MCF 10A (cell line): ENCODE measurements at places on chromosomes 11 and 22. TPM values are rescaled to one million over a fixed set of nuclear protein-coding genes. Genes with fewer than 3 reads are reported as not detected.
A peak's percentile ranks its signal among the peaks of the same experiment; 100 is the strongest.

Gene TYR
- total RNA-seq = not detected in 2 replicates

GRCh38 chr11:93729129-93729616 lies 12.1 kb downstream of the TAF1D start:
- H3K36me3 ChIP-seq = peaks cover 100% of the 10 kb centered on the region
- no peaks in the 10 kb centered on the region for H3K27me3 ChIP-seq
- no peak for DNase-seq
- no peak overlapping the region for H3K27ac ChIP-seq

- H3K36me3 ChIP-seq = no peaks in the 10 kb centered on the region
- DNase-seq = no peak
- H3K4me3 ChIP-seq = no peak overlapping the region
- H3K4me1 ChIP-seq = no peaks in the 10 kb centered on the region
- no peak overlapping the region for H3K27ac ChIP-seq
Measured at GRCh38 chr11:92790366-92790765, 179.1 kb upstream of the MTNR1B start.

DNA sequence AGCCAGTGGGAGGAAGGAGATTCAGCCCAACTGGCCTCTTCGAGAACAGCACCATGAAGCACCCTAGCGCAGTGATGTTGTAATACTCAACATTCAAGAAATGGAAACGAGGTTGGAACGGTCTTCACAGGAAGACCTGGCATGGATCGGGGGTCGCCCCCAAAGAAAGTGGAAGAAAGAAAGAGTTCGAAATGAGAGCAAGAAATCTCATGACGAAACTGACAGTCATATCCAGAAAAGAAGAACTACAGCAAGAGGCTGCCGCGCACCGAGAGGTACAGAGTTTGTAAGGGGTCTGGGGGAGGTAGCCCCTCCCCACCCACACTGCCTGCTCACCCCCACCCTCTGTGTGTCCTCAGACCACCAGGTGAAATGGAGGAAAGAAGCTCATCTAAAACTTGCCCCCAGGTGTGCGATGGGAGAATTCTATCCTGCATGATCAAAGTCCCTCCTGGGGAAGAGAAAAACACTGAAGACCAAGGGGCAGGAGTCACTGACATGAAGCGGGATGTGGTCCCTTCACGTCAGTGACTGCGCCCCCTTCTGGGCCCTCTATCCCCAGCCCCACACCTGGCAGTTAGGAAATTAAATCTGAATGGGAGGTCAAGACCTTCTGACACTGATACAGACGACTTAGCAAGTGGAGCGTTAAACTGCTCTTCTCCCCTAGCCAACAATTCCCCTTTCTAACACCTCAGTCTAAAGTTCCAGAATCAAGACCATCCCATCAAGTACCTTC lies 52.9 kb upstream of the SPATA19 start:
- H3K27ac ChIP-seq = no peak overlapping the region
- H3K36me3 ChIP-seq = peaks cover 6% of the 10 kb centered on the region
- no peak overlapping the region for H3K4me3 ChIP-seq
- no peaks in the 10 kb centered on the region for H3K27me3 ChIP-seq
- H3K4me1 ChIP-seq = no peaks in the 10 kb centered on the region

DNA sequence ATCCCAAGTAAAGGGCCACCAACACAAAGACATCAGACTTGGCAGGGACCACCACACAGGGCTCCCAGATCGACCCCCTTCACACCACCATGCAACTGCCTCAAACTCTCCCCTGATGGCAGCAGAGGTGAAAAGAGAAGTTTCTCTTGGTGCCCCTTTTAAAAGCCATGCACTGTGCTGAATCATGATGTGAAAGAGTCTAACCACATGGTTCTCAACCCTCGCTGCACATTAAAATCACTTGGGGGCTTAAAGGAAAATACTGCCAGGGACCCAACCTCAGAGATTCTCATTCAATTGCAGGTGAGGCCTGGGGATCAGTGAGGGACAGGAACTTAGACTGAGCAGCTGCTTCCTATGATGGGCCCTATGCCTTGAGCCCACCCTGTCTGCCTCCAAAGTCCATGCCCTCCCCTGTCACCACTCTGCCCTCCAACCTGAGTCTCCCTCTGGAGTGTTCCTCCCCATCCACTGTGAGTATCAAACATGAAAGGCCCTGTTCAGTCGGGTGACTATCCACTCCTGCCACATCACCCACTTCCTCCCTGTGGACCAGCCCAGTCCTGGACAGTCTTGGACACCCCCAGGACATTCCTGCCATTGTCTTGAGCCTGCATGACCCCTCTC lies 40.8 kb downstream of the PLEKHA7 start:
- peaks cover 6% of the 10 kb centered on the region for H3K4me1 ChIP-seq
- no peaks in the 10 kb centered on the region for H3K27me3 ChIP-seq
- no peak for DNase-seq
- H3K27ac ChIP-seq = no peak overlapping the region
- no peak overlapping the region for H3K4me3 ChIP-seq

Gene IGSF22
- not detected in 2 replicates for total RNA-seq

DNA sequence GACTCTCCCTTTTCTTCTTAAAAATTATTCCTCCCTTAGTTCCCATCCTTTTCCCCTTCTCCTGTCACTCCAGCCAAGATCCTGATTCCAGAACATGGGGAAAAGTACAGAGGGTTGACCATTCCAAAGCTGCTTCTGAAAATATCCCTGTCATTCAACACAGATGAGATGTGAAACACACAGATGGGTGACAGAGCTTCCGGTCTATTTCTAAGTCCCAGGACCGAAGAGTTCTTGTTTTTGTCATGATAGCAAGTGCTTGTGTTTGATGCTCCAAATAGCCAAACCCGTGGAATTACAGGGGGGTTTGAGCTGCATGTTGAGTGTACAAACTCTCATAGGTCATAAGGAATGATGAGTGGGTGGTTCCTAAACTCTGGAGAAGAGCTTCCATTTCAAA lies 57.9 kb downstream of the PARVA start:
- H3K27ac ChIP-seq = no peak overlapping the region
- H3K27me3 ChIP-seq = no peaks in the 10 kb centered on the region
- no peak overlapping the region for H3K4me3 ChIP-seq
- peaks cover 4% of the 10 kb centered on the region for H3K36me3 ChIP-seq
- DNase-seq = no peak

GRCh38 chr11:116835042-116835772 lies 2.2 kb downstream of the APOA1 start:
- peaks cover 5% of the 10 kb centered on the region for H3K36me3 ChIP-seq
- H3K27me3 ChIP-seq = no peaks in the 10 kb centered on the region
- no peak overlapping the region for H3K4me3 ChIP-seq

DNA sequence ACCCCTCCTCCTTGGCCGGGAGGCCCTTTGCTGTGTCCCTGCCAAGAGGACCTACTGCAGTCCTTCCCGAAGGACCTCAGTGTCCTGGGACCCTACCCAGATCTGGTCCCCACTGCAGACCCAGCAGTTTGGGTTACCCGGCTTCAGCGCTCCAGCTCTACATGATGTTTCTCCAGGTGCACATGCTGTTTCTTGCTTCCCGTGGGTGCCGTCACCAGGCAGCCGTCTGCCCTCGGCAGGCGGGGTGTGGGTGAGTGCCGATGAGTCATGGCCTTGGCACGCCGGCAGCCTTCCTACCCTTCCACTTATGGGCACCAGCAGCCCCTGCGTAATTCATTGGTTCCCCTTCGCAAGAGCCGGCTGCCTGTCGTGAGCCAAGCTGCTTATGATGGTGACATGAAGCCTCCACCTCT lies 101.8 kb downstream of the BCR start:
- peaks cover 25% of the 10 kb centered on the region for H3K4me1 ChIP-seq
- no peaks in the 10 kb centered on the region for H3K27me3 ChIP-seq
- peaks cover 28% of the 10 kb centered on the region for H3K36me3 ChIP-seq

Gene VPREB3
- not detected in 2 replicates for total RNA-seq

Gene RCN1
- 155 and 158 TPM in 2 replicates for total RNA-seq

- H3K4me3 ChIP-seq = no peak overlapping the region
- DNase-seq = no peak
- peaks cover 6% of the 10 kb centered on the region for H3K4me1 ChIP-seq
- H3K27me3 ChIP-seq = no peaks in the 10 kb centered on the region
Measured at GRCh38 chr22:46649141-46650077, 29.2 kb downstream of the GRAMD4 start.

DNA sequence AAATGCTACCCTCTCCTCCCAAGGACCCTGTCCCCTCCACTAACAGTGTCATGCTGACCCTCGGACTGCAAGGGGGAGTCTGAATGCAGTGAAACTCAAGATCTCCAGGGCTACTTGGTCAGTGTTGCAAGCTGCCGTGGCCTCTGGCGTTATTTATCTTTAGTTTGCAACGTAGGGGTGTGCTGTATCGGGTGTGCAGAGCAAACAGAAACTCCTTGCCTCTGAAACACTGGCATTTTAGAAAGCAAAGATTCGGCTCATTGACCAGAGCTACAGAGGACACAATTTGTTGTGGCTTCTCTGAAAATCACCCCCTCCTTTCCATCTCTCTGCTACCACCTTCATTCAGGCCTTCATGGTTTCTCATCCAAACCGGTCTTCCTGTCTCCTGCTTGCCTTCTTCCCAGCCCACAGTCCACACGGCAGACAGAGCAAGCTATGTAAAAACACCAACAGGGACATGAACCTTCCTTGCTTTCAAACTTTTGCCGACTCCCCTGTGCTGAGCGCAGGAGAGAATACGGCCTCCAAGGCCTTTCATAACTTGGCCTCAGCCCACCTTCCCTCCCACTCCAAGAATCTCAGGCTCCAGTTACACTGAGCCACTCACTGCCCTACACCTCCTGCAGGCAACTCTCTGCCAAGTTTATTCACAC lies 14.9 kb downstream of the FZD4 start:
- no peaks in the 10 kb centered on the region for H3K36me3 ChIP-seq
- no peak overlapping the region for H3K4me3 ChIP-seq
- DNase-seq = no peak
- H3K27me3 ChIP-seq = no peaks in the 10 kb centered on the region
- no peak overlapping the region for H3K27ac ChIP-seq
- peaks cover 8% of the 10 kb centered on the region for H3K4me1 ChIP-seq

DNA sequence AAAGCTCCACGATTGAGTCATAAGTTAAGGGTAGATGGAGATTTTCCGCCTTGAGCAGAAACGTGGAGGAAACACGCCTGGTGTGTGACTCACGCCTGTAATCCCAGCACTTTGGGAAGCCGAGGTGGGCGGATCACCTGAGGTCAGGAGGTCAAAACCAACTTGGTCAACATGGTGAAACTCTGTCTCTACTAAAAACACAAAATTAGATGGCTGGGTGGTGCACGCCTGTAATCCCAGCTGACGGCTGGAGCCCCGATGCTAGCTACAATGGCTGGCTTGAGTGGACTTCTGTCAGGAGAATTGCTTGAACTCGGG lies 17.3 kb upstream of the DGCR8 start:
- H3K36me3 ChIP-seq = peaks cover 5% of the 10 kb centered on the region
- peak overlapping the region; percentile 10 for H3K27ac ChIP-seq
- peak; percentile 96 for DNase-seq
- H3K4me1 ChIP-seq = peaks cover 18% of the 10 kb centered on the region

- H3K27me3 ChIP-seq = no peaks in the 10 kb centered on the region
- DNase-seq = no peak
- peaks cover 63% of the 10 kb centered on the region for H3K36me3 ChIP-seq
- H3K27ac ChIP-seq = no peak overlapping the region
- no peaks in the 10 kb centered on the region for H3K4me1 ChIP-seq
- H3K4me3 ChIP-seq = no peak overlapping the region
Measured at GRCh38 chr22:17897858-17898257, 123.6 kb upstream of the BID start.

Gene IFT27
- 17.6 and 28.7 TPM in 2 replicates for total RNA-seq

Gene KCNJ4
- total RNA-seq = not detected in 2 replicates

GRCh38 chr11:43523632-43524031 lies 156.9 kb upstream of the HSD17B12 start:
- H3K4me1 ChIP-seq = no peaks in the 10 kb centered on the region
- H3K27ac ChIP-seq = no peak overlapping the region
- no peak overlapping the region for H3K4me3 ChIP-seq
- H3K36me3 ChIP-seq = no peaks in the 10 kb centered on the region

Gene SESN3
- 3.0 and 6.3 TPM in 2 replicates for total RNA-seq

Gene MUC2
- 0.02 TPM in 2 replicates for total RNA-seq

Gene APLP2
- total RNA-seq = 317 and 368 TPM in 2 replicates

Gene OR5L1
- not detected in 2 replicates for total RNA-seq

Gene DBX1
- total RNA-seq = not detected in 2 replicates

GRCh38 chr22:46317646-46318045 lies 17.9 kb upstream of the TRMU start:
- H3K4me3 ChIP-seq = no peak overlapping the region
- no peak for DNase-seq
- H3K4me1 ChIP-seq = no peaks in the 10 kb centered on the region
- H3K27ac ChIP-seq = no peak overlapping the region
- H3K27me3 ChIP-seq = no peaks in the 10 kb centered on the region
- H3K36me3 ChIP-seq = peaks cover 18% of the 10 kb centered on the region

DNA sequence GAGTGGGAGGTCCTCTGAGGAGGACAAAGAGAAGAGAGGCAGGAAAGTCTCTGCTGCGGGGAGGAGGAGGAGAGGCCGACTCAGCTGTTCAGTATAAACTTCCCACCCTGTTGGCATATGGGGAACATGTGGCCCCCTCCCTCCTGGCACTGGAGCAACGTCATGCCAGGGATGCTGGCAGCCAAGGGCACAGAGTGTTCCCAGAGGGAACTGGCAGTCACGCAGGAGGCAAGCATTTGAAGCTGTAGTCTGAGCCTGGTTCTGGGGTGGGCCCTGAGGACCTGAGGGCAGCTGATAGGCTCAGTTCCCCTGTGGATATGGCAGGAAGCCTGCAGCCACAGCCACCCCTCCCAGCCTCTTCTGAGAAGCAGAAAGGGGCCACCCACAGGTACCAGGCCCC lies 67.1 kb upstream of the TSPAN18 start:
- no peaks in the 10 kb centered on the region for H3K4me1 ChIP-seq
- no peak overlapping the region for H3K4me3 ChIP-seq
- H3K36me3 ChIP-seq = no peaks in the 10 kb centered on the region

Gene IL17REL
- not detected in 2 replicates for total RNA-seq

GRCh38 chr11:64268025-64268892 lies 16.2 kb downstream of the BAD start:
- H3K27ac ChIP-seq = peak overlapping the region; percentile 96
- peak; percentile 73 for DNase-seq
- H3K36me3 ChIP-seq = peaks cover 48% of the 10 kb centered on the region
- peaks cover 23% of the 10 kb centered on the region for H3K4me1 ChIP-seq

- no peak for DNase-seq
- no peaks in the 10 kb centered on the region for H3K36me3 ChIP-seq
- no peak overlapping the region for H3K27ac ChIP-seq
- H3K27me3 ChIP-seq = no peaks in the 10 kb centered on the region
Measured at GRCh38 chr11:1967641-1968225, 20.6 kb downstream of the MRPL23 start.

DNA sequence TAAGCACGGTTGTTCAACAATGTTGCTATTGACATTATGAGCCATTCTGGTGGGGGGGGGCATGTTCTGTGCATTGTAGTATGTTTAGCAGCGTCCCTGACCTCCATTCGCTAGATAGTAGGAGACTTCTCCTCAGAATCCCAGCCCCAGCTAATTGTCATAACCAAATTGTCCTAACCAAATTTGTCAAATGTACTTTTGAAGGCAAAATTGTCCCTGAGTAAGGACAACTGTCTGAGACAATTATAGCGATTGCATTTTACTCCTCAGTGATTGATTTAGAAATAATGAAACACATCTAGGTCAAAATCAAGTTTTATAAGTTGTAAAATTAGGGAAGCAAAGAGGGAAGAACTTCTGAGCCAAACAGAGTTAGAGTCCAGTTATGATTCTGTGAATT lies 541.8 kb upstream of the CHORDC1 start:
- no peaks in the 10 kb centered on the region for H3K36me3 ChIP-seq
- no peaks in the 10 kb centered on the region for H3K4me1 ChIP-seq
- H3K27me3 ChIP-seq = no peaks in the 10 kb centered on the region
- no peak for DNase-seq

- no peak overlapping the region for H3K4me3 ChIP-seq
- H3K4me1 ChIP-seq = no peaks in the 10 kb centered on the region
- no peak overlapping the region for H3K27ac ChIP-seq
- no peaks in the 10 kb centered on the region for H3K36me3 ChIP-seq
- no peaks in the 10 kb centered on the region for H3K27me3 ChIP-seq
Measured at GRCh38 chr22:48753752-48754517, 1073.7 kb downstream of the BRD1 start.
